Smooth muscle cell of the pulmonary artery (primary cell): ENCODE measurements at places on chromosomes 3 and 15. TPM values are rescaled to one million over a fixed set of nuclear protein-coding genes. Genes with fewer than 3 reads are reported as not detected.

Gene SAXO2
- 0.30 and 0.85 TPM in 2 replicates for total RNA-seq

Gene WDR76
- 3.8 and 6.5 TPM in 2 replicates for total RNA-seq

Gene MESP2
- 0.66 and 0.78 TPM in 2 replicates for total RNA-seq

Gene SPSB4
- not detected in 2 replicates for total RNA-seq
